Esophagus mucosa (tissue), 1 donor: ENCODE measurements at places on chromosomes 3 and 15. TPM values are rescaled to one million over a fixed set of nuclear protein-coding genes. Genes with fewer than 3 reads are reported as not detected.

RETNLB gene
- not detected for total RNA-seq

NTRK3 gene
- 1.00 TPM for total RNA-seq

WDR76 gene
- 10.4 TPM for total RNA-seq

SLC12A6 gene
- 48.9 TPM for total RNA-seq

FANCD2OS gene
- not detected for total RNA-seq

FILIP1L gene
- total RNA-seq, result 2.3 TPM

DUT gene
- 68.7 TPM for total RNA-seq

SLC15A2 gene
- 3.8 TPM for total RNA-seq

SPINT1 gene
- 127 TPM for total RNA-seq

CCDC50 gene
- total RNA-seq, result 18.7 TPM

ACKR4 gene
- not detected for total RNA-seq

CLEC3B gene
- 3.1 TPM for total RNA-seq

MNS1 gene
- total RNA-seq, result 2.4 TPM

SERPINI2 gene
- total RNA-seq, result not detected

EFCAB12 gene
- 0.04 TPM for total RNA-seq

GALK2 gene
- 16.7 TPM for total RNA-seq

SOX2 gene
- 16.0 TPM for total RNA-seq

GOLGA6A gene
- total RNA-seq, result 0.08 TPM

EHHADH gene
- 10.6 TPM for total RNA-seq

IGSF10 gene
- 0.20 TPM for total RNA-seq

KATNBL1 gene
- 50.3 TPM for total RNA-seq

CYB561D2 gene
- total RNA-seq, result 15.5 TPM

ONECUT1 gene
- total RNA-seq, result not detected

RPL35A gene
- total RNA-seq, result 1,002 TPM

CDV3 gene
- 104 TPM for total RNA-seq

WDR53 gene
- 13.7 TPM for total RNA-seq

UBR1 gene
- total RNA-seq, result 9.1 TPM

AEN gene
- total RNA-seq, result 15.8 TPM

UROC1 gene
- total RNA-seq, result not detected

CP gene
- total RNA-seq, result 4.5 TPM

MEGF11 gene
- total RNA-seq, result not detected

CIDEC gene
- total RNA-seq, result not detected

CELSR3 gene
- 0.88 TPM for total RNA-seq

DCLK3 gene
- 0.04 TPM for total RNA-seq

GOLGA8S gene
- 0.24 TPM for total RNA-seq

RAB5A gene
- total RNA-seq, result 55.0 TPM

PLA2G4D gene
- total RNA-seq, result 1.5 TPM

RHOV gene
- 118 TPM for total RNA-seq

GP9 gene
- total RNA-seq, result not detected

CASR gene
- total RNA-seq, result not detected

DAZL gene
- not detected for total RNA-seq

TXNRD3 gene
- total RNA-seq, result 6.5 TPM

DNAH1 gene
- total RNA-seq, result 1.6 TPM

ARID3B gene
- total RNA-seq, result 5.4 TPM

SPSB4 gene
- not detected for total RNA-seq

PIK3CA gene
- 12.5 TPM for total RNA-seq

HGD gene
- not detected for total RNA-seq
